ENCODE measurements at places on chromosomes 4 and X. TPM values are rescaled to one million over a fixed set of nuclear protein-coding genes. Genes with fewer than 3 reads are reported as not detected.

GRCh38 chrX:153460826-153461225, 9.6 kb downstream of the HAUS7 start:
- DNase-seq, result peak; percentile 35

- DNase-seq, result no peak
These were observed 7.9 kb upstream of the NFKB1 start for GRCh38 chr4:102493257-102493656.

- DNase-seq, result no peak
These were observed 120.3 kb downstream of the GPM6A start for GRCh38 chr4:175691791-175692190.

GRCh38 chrX:19629541-19629940, 114.2 kb upstream of the MAP3K15 start:
- DNase-seq, result no peak

- DNase-seq, result no peak
These were observed 6.3 kb upstream of the FAM200B start for GRCh38 chr4:15675356-15675755.

DNA sequence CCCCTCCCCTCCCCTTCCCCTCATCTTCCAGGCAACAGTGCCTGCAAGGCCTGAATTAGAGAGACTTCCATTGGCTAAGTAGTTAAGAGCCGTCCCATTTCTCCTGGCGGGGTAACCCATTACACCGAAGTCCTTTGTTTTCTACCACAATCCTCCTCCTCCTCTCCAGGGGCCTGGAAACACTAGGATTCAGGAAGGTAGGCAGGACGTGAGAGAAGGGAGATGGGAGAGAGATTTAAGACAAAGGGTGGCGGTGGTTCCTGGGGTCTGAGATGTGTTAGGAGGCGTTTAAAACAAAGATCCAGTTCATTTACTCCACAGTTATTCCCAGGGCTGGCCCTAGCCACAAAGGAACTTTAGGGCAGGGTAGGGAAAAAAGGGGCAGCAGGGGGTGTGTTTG, 28.0 kb downstream of the NYX start:
- DNase-seq, result no peak

DNA sequence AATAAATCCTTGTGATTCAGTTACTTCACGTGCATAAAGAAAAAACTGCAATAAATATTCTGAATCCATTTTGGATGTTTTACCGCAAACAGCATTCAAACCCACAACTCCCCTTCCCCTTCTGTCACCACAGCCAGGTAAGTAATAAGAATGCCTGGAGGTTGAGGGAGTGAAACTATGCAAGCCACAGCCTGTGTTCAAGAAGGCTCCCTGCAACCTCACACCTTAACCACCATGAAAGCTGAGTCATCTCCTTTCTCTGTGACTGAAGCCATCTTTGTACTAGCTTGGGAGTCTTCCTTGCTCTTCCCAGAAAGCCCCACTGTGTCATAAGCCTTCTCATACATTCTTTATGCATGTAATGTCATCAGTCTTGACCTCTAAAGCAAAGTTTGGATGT, 297.0 kb upstream of the PUDP start:
- no peak for DNase-seq

DNA sequence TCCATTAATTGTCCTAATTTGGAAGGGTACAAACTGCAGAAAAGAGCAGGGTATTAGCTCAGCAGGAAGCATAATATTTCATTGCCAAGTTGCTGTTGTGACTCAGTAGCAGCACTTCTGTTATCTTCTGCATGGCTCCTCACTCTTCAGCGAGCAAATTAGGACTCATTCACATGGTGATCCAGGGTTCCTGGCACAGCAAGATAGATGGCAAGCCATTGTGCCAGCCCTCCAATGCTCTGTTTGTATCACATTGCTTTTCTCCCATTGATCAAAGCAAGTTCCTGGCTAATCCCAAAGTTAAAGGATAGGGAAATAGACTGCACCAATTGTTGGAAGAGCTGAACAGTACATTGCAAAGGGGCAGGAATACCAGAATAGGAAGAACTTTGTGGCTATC, 382.5 kb upstream of the ATOH1 start:
- no peak for DNase-seq

DNA sequence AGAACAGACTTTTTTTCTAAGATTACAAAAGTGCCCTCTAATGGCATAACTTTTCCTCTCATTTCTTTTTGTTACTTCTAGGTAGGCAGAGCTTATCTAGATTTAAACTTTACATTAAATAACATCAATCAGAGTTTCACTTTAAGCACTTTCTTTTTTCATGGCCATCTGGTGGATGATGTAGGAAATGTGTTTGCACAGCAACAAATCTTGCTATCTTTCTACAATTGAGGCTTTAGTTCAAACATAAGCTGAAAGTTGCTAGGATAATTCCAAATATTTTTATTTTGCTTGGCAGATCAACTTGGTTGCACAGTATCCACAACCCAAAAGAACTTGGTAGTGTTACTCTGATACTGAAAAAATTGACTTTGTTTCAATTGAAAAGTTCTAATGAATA, 22.0 kb downstream of the NDNF start:
- no peak for DNase-seq

DNA sequence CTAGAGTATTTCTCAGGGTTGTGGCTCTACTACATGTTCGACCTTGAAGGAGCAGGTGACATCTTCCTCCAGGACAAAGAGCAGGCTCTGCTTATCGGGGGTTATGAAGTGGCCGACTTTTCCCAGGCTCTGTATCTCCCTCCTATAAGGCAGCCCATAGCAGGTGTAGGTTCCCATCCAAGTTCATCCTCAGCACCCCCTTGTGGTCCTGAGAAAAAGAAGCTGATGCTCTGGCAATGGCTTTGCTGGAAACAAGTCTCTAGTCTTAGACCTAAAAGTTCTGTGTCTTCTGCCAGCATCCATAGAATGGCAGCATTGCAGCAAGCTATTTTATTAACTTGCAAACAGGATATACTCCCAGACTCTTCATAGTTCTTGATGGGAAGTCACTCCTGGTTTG, 836.6 kb upstream of the PRKX start:
- no peak for DNase-seq

- no peak for DNase-seq
These were observed 34.8 kb downstream of the ZNF185 start for GRCh38 chrX:152932598-152933175.

DNA sequence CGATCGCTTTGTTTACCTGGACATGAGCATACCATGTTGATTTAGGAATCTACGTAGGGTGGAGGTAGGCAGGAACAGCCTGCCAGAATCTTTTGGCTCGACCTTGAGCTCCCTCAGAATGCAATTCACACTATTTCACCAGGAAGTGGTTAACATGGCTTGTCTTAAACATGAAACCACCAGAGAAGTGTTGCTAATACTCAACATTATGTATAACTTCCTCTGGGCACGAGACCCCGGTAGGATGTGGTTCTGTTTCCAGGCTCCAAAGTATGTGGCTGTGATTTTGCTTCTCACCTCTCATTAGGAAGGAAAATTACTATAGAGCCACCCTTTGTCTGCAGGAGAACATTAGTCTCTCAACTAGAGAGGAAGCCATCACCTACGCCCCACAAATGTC, 59.0 kb upstream of the VCX3B start:
- DNase-seq, result no peak

- no peak for DNase-seq
These were observed 83.8 kb upstream of the MAML3 start for GRCh38 chr4:140237616-140238350.

DNA sequence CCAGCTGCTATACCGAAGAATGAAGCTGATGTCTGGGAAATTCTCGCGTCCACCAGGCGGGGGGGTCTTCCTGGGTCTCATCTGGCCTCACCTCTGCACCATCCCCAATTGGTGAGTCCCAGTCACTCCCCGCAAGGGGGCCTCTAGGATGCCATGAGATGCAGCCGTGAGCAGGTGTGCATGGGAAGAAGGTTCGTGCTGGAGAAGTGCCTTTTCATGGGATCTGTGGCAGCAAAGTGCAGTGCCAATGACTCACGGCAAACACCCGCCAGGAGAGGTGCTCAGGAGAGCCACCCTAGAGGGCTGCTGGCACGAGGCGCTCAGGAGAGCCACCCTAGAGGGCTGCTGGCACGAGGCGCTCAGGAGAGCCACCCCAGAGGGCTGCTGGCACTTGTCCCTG, 55.1 kb downstream of the CPZ start:
- DNase-seq, result no peak

DNA sequence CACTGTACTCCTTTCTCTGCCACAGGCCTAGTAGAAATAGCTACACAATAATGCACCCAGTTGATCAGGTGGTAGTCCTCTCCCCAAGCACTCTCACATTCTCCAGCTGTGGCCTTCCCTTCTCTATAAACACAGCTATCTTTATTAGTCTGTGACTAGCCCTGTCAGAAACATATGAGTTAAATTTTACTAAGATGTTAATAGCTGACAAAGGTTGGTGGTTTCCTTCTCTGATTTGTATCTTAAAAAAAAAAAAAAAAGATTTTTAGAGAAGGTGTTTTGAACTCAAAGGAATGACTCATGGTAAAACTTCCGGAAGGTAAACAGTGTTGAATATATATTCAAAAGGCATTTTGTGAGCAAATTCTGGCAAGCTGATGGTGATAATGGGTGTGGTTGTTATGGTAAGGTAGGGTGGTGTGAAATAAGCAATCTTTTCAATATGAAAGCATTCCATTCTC, 327.4 kb downstream of the PPP3CA start:
- peak; percentile 89 for DNase-seq

DNA sequence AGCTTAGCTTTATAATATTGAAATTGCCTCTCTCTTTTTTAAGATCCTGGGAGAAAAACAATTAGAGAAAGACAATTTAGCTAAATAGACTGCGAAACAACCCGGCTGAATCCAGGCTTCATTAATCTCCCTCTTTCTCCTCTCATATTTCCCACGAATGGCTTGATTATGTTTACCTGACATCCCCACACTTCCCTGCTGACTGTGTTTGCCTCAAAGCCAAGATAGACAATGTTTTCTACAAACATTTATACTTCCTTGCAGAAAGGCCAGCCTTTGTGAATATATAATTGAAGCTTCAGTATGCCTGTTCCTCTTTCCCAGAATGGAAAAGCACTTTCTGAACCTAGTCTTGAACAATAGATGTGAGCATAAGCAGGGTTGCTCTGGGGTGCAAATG, 566.8 kb downstream of the PDHA2 start:
- DNase-seq, result no peak

GRCh38 chr4:47551682-47552081, 66.6 kb downstream of the ATP10D start:
- no peak for DNase-seq

GRCh38 chr4:4248885-4249203, 821 bp upstream of the TMEM128 start:
- no peak for DNase-seq

DNA sequence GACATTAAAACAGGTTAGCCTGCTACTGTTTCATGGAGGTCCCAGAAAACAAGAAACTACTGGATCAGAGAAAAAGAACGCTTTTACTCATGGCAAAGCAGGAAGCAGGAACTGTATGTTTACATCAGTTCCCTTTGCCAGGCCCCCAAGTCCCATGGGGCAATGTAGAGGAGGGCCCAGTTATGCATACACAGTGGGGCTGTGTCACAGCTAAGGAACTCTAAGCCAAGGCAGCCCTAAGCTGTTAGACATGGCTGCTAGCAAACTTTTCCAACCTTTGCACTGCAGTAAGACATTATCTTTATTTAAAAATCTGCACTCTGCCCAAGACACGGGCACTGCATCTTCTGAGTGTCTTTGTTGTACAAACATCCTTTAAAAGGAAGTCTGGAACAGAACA, 975.8 kb downstream of the C4orf33 start:
- no peak for DNase-seq

- no peak for DNase-seq
These were observed 173.5 kb downstream of the ADAM29 start for GRCh38 chr4:175091649-175092048.

DNA sequence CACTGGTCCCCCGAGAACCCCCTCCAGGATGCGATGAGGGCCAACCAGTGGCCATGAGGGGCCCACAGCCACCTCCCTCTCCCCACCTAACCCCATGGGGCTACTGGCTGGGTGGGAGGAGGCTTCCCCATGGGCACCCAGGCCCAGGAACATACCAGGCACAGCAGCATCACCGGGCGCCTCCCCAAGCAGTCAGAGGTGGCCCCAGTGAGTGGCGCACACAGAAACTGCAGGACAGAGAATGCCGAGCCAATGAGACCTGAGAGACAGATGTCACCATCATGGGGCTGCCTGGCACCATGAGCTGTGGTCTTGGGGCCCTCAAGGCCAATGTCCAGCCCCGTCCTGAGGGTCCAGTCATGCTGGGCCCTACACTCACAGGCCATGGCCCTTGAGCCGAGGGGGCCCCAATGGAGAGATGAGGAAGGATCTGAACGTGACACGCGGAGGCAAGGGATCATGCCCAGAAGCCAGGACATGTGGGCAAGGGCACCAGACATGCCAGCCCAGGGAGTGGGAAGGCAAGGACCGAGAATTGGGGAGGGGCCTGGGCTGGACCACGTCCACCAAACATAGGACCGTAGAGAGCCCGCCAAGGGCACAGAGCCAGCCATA, 30.1 kb downstream of the NOP14 start:
- DNase-seq, result no peak

- DNase-seq, result no peak
These were observed 81.1 kb downstream of the FRAS1 start for GRCh38 chr4:78138252-78138651.

- DNase-seq, result no peak
These were observed 7.6 kb upstream of the XPNPEP2 start for GRCh38 chrX:129731228-129731627.

- DNase-seq, result no peak
These were observed 13.2 kb downstream of the PTTG2 start for GRCh38 chr4:37973441-37973840.

The RNF175 gene
- 5.7 TPM for polyA plus RNA-seq

The PDE5A gene
- 1.3 TPM for polyA plus RNA-seq

The PGRMC2 gene
- polyA plus RNA-seq, result 12.7 TPM

The LRRC66 gene
- polyA plus RNA-seq, result not detected

The EGFL6 gene
- not detected for polyA plus RNA-seq

The PPEF2 gene
- not detected for polyA plus RNA-seq

The PDE6B gene
- polyA plus RNA-seq, result 19.8 TPM

The AR gene
- polyA plus RNA-seq, result 0.12 TPM

The NPY1R gene
- not detected for polyA plus RNA-seq

The ODAPH gene
- polyA plus RNA-seq, result not detected

The PAGE5 gene
- 3.3 TPM for polyA plus RNA-seq

The RPL39 gene
- polyA plus RNA-seq, result 5,634 TPM
